ENCODE measurements at places on chromosomes 1 and 21.

GRCh38 chr1:241624935-241625334, 15.2 kb downstream of the CHML start:
- DNase-seq, result no peak

DNA sequence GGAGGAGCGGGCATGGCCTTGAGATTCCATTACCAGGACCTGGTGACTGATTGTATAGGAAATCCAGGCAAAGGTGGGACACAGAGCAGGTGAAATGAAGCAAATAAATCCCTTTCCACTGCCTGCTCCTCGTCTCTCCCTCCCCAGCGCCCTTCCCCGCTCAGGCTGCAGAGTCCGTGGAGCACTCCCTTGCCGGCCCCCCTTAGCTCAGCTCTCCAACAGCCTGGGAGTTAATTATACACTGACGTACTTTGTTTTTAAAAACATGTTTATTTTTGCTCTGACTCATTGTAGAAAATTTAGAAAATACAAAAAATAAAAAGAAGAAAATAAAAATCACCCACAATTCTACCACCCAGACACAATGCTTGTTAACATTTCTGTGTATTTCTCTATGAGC, 61.7 kb downstream of the LGR6 start:
- DNase-seq, result no peak

DNA sequence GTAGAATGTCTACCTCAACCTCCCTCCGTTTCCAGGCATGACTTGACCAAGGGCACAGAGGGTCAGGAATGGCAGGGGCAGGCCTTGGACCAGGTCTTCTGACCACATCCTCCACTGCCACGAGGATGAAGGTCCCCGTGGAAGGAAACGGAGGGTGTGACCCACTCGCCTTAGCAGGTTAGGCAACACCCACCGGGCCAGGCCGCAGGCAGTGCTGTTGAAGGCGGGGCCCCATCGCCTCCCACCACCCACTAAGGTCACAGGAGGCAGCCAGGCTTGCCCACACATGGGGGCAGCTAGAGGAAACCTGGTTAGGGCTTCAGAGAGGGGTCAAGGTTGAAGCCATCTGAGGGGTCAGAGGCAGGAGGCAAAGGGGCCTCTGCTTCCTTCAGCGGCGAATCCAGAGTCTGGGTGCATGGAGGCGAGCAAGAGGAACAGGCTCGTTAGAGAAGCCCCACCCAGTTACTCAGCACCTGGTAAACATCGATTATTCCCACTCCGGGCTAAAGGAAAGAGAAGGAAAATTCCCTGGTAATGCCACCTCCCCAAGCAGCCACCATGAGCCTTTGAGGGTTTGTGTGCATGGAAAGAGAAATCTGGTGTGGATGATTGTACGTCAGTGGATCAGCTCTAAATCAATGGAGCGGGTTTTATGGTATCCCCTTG, 37.0 kb downstream of the RIPK4 start:
- no peak for DNase-seq

DNA sequence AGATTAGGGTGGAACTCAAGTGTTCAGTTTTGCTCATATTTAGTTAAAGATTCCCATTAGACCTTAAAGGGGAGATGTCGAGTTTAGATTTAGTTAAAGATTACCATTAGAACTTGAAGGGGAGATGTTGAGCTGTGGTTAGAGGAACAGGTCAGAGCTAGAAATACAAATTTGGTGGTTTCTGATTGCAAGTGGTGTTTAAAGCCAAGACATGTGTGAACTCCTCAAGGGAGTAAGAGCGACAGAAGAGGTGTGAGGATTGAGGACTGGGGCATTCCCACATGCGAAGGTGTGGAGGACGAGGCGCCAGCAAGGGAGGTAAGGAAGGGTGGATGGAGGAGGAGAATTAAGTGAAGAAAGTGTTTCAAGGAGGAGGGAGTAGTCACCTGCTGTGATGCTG, 168.6 kb downstream of the IER5 start:
- no peak for DNase-seq

DNA sequence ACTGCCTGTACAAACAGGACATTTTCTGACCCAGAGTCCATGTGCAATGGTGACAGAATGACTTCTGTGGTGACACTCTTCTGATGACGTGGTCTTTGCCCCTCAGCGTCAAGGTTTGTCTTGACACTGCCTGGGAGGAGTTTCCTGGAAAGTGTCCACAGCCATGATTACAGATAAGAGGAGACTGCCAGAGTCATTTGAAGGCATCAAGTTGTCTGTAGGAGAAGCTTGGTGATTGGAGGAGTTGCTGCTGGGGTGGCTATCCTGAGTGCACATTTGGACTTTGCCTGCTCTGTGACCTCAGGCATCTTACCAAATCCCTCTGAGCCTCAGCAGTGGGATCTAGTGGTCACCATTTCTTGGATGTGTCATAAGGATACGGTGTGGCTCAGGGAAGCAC, 17.7 kb downstream of the TCHHL1 start:
- DNase-seq, result no peak

GRCh38 chr1:70518106-70518505, 107.0 kb downstream of the CTH start:
- DNase-seq, result no peak

DNA sequence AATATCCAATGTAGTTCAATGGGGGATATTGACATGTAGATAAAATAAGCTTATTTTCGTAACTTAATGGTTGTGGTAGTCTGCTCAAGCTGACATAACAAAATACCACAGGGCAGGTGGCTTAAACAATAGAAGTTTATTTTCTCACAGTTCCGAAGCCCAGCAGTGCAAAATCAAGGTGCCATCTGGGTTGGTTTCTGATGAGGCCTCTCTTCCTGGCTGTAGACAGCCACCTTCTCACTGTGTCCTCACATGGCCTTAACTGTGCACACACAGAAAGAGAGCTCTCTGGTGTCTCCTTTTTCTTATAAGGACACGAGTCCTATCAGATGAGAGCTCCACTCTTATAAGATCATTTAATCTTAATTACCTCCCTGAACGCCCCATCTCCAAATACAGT, 64.8 kb upstream of the IPO9 start:
- DNase-seq, result no peak

GRCh38 chr1:162868972-162869371, 8.0 kb upstream of the CCDC190 start:
- no peak for DNase-seq

DNA sequence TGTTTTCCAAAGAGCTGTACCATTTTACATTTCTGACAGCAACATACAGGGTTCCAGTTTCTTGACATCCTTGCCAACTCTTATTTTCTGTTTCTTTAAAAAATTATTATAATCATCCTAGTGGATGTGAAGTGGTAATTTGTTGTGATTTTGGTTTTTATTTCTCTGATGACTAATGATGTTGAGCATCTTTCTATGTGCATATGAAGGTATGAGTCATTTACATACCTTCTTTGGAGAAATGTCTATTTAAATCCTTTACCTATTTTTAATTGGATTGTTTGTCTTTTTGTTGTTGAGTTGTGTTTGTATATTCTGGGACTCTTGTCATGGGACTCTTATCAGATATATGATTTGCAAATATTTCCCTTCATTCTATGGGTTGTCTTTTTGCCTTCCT, 20.8 kb upstream of the MPC2 start:
- DNase-seq, result no peak

GRCh38 chr1:18951818-18952391, 4.6 kb downstream of the IFFO2 start:
- DNase-seq, result peak; percentile 56

DNA sequence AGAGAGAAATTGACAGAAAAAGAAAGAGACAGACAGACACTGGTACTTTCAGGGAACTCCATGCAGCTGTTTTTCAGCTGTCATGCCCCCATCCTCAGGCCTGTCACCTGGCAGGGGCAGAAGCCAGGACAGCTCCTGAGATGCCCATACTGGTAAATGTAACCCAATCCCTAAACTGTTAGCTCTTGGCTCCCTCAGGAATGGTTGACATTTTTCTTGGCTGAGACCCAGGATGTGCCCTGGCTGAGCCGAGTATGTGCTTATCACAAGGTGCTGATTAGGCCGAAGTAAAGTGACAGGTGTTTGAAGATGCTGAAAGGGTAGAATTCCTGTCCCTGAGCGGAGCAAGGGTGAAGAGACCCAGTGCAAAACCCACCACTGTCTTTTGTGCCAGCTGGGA, 50.7 kb downstream of the PGM1 start:
- no peak for DNase-seq

DNA sequence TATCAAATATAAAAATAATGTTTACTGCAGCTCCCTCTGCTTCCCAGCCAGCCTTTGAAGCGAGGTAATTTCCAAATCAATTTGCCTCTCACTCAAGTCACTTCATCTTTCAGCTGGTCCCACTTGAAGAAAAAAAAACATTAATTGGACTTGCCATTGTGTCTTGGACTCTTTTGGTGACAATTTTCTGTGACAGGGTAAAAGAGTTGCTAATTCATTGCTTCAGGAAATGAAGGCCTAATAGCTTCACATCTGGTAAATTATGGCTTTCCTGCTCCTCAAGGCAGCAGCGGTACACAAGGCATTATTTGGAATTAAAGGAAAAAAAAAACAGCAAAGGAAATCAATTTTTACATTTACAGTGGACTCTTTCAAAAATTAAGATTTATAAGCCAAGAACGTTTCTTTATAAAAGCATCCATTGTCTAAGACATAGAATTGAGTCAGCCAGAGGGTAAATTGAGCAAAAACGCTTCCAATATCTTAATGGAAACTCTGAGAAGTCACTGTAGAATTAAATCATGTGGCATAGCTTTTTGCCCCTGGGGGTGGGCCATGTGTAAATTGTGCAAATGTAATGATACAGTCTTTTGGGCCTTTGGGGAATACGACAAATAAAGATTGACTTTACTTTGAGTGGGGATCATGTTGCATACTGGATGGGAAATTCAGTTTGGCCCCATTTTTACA, 102.5 kb downstream of the LYPLAL1 start:
- no peak for DNase-seq

DNA sequence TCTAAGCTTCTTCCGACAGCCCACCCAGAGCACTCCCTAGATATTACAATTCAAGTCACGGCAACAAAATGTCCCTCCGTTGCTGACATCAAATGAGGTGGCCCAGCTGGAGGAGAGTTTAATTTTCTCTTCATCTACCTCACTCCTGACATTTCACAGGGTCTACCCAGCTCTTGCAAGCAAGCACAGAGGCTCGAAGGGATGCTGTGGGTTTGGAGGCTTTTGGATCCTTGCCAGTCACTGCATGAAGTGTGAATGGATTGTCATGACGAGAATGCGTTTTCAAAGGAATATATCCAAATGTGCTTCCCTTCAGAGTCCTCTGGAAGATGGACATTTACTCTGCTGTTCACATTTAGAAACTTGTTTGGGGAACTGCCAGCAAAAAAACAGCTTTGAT, 33.5 kb downstream of the CAPN8 start:
- no peak for DNase-seq

GRCh38 chr1:69567652-69568420, at the start of gene LRRC7:
Gene LRRC7, plus strand, starts transcription at chr1:69567922. Its CDS starts 718 bp downstream, at chr1:69568640.
- no peak for DNase-seq

GRCh38 chr1:111491070-111491469, 12.4 kb downstream of the ADORA3 start:
- DNase-seq, result no peak

DNA sequence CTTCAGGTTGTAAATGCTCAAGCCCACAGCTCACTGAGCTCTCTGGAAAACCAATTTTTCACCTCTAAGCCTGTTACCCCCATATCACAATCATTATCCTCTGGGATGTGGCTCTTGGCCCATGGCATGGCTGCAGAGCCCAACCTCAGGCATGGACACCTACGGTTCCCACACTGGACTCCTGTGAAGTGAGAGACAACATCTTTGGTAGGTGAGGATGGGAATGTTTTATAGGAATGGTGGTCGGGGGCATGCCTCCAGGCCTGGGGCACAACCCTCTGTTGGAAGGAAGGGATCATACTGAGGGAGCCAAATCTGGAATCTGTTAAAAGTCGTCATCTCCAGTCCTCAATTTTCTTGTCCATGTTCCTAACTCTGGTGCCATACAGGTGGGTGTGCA, 179.1 kb downstream of the FOXD2 start:
- no peak for DNase-seq

- no peak for DNase-seq
These were observed 38.8 kb downstream of the TRPM2 start for GRCh38 chr21:44392185-44392584.

DNA sequence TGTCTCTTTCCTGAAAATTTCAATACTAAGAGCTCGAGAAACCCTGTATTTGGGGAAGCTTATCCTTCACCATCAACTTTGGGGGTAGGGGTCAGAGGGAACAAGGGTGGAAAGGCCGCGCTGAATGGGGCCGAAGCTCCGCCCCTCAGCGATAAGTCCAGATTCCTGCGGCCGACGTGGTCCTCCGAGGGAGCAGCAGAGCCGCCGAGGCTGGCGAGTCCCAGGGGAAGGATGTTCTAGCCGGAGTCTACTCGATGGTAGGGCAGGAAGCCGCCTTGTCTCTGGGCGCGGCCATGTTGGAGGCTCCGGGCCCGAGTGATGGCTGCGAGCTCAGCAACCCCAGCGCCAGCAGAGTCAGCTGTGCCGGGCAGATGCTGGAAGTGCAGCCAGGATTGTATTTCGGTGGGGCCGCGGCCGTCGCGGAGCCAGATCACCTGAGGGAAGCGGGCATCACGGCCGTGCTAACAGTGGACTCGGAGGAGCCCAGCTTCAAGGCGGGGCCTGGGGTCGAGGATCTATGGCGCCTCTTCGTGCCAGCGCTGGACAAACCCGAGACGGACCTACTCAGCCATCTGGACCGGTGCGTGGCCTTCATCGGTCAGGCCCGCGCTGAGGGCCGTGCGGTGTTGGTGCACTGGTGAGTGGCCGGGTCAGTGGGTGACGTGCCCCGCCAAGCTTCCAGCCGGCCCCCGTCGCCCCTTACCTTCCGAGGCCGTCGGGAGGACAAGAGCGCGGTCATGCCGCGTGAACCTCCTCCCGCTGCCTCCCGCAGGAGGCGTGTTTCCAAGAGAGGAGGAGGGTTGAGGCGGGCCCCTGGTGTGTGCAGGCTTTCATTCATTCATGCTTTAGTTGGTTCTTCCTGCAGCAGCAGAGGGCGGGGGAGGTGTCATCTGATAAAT, at the start of gene DUSP12:
Gene DUSP12 (plus strand): TSS at position 278 of the 899 bp plus-strand sequence. CDS start 16 bp downstream, at position 294.
- peak; percentile 66 for DNase-seq

- DNase-seq, result no peak
These were observed 56.7 kb upstream of the PUM1 start for GRCh38 chr1:31122101-31122735.

GRCh38 chr1:43564551-43565348, 34.1 kb downstream of the PTPRF start:
- DNase-seq, result no peak

GRCh38 chr1:4301007-4301406, 353.4 kb upstream of the AJAP1 start:
- DNase-seq, result no peak

DNA sequence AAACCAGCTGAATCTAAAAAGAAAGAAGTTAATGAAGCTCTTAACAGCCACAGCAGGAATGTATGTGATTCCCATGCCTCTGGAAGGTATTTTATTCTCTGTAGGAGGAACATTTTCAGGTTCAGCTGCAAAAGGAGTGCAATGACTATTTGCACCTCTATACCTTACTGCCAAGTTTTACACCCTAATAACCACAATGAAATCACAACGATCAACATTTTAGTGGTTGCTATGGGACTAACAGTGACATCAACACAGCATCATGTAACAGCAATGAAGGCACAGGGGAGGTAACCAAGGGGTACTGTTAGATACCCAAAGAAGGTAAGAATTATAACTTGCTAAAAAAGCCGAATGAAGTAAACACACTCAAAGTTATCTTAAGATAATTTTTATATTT, 116.3 kb upstream of the HP1BP3 start:
- DNase-seq, result no peak
